ENCODE measurements at places on chromosomes 2 and 18.

DNA sequence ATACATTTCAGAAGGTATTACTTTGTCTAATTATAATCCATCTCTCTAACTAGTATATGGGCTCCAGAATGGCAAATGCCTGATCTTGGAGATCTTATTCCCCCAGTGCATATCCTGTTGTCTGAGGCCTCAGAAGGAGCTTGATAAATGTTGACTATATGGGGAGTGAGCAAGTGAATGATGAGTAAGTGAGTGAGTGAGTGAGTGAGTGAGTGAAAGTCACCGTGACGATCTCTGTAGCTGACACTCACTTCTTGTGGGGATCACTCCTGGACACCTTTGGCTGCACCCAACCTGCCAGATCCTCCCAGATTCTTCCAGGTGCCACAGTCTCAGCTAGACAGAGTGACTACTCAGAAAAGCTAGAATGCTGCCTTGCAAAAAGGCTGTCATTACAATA lies 2.8 kb downstream of the XDH start:
- DNase-seq: no peak

- DNase-seq: no peak
These were observed 2.9 kb upstream of the INSIG2 start for GRCh38 chr2:118085173-118086023.

- no peak for DNase-seq
These were observed 1303.3 kb downstream of the SUCLG1 start for GRCh38 chr2:83155826-83156225.

GRCh38 chr2:74824679-74825078 lies 9.2 kb upstream of the HK2 start:
- DNase-seq: no peak

DNA sequence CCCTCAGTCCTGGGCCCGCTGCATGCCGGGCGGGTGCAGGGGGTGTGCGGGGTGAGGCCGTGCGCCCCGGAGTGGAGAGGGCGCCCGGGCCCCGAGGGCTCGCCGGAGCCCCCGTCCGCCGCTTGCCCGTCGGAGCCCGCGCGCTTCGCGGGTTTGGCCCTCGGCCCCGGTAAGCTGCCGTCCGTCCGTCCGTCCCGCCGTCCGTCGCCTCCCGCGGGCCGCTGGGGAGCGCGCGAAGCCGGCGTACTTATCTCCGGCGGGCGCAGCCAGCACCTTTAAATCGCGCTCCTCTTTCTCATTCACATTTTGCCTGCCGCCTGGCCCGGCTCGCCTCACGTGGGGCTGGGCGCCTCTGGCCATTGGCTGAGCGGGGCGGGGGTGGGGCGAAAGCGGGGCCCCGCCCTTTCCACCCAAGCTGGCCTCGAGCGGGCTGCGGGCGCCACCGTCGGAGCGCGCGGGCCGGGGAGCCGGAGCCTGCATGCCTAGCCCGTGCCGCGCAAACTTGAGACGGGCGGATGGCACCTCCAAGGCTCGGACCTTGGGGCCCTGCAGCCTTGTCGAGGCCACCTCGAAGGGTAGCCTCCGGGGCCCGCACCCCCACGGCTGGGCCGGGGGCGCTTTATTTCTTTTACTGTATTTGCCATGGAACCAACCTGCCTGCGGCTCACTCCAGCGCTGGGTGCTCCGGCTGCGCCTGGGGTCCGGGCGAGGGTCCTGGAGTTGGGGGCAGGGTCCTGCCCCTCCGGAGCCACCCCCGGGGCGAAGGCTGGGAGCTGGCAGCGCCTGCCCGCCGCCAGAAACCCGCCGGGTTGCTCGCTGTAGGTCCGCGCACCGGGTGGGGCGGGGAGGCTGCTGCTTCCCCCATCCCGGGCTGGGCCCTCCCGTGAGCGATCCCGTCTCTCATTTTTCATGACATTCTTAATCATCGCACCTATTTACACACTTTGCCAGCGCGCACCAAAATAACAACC lies at the start of gene GBX2:
TSS of gene GBX2 (minus strand) at position 277 of the 971 bp plus-strand sequence. CDS start 415 bp downstream, outside the sequence.
- no peak for DNase-seq

GRCh38 chr2:225400060-225400511 lies 576 bp downstream of the NYAP2 start:
- peak; percentile 14 for DNase-seq

- no peak for DNase-seq
These were observed 4.8 kb downstream of the UXS1 start for GRCh38 chr2:106189325-106189724.

DNA sequence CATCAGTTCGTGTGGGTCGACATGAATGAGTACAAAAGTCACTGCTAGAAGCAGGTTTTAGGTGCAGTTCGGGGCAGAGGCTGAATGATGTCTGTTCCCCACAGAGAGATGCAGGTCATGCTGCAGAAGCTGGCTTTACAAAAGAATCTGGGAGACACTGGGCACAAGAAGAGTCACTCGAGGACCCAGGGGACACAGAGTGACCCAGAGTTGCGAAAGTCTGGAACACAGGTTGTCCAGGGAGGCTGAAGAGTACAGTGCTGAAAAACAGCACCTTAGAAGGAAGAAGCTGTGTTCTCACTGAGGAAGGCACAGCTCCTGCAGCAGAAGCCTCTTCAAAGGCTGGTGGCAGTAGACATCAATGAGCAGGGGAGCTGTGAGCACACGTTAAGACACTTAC lies 14.8 kb downstream of the CACNB4 start:
- no peak for DNase-seq

DNA sequence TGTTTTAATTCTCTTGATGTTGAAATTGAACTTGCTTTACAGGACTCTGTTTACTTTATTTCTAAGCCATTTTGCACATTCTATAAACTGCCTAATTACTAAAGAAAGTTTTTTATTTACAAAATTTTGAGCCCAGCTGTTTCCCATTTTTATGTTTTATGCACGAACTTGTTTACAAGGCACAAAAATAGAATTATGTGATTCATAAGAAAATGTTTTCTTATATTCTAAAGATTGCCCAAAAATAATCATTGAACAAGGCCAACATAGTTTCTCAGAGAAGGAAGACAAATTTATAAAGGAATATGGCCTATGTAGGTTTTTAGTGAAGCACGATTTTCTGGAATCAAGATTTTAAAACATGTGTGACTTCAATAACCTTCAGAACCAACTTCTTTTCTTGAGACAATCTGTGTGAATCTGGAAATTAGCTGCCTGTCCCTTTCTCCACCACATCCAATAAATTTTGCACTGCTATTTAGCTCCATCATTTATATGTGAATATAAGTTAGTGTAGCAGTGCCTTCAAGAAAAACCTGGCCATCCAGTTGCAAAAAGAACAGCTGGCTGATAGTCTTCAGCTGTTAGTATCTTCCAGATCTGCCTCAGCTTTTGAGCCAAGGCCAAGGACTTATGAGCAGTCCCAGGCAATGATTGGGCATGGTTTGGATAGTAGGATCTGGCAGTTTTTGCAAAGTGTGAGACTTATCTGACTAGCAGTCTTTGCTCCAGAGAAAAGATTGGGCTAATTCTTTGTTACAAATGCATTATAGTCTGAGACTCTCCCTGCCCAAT lies 253.2 kb upstream of the COL3A1 start:
- DNase-seq: no peak

GRCh38 chr2:99748344-99748743 lies 258.5 kb upstream of the REV1 start:
- DNase-seq: no peak

DNA sequence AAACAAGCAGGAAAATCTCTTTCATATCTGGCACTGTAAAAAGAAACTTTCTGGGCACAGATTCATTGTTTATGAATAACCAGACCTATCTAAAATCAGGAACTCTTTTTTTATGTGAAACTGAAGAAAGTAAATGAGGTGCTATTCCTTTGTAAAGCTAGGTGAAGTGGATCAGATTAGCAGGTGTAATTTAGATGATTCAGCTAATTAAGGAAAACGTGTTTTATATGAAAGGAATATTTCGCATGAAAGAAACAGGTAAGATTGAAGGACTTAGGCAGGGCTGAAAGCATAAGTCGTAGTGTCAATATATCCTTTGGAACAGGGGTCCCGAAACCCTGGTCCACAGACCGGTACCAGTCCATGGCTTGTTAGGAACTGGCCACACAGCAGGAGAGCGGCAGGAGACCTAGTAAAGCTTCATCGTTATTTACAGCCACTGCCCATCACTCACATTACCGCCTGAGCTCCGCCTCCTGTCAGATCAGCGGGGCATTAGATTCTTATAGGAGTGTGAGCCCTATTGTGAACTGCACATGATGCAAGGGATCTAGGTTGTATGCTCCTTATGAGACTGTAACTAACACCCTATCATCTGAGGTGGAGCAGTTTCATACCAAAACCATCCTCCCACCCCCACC lies 20.3 kb upstream of the XIRP2 start:
- no peak for DNase-seq

DNA sequence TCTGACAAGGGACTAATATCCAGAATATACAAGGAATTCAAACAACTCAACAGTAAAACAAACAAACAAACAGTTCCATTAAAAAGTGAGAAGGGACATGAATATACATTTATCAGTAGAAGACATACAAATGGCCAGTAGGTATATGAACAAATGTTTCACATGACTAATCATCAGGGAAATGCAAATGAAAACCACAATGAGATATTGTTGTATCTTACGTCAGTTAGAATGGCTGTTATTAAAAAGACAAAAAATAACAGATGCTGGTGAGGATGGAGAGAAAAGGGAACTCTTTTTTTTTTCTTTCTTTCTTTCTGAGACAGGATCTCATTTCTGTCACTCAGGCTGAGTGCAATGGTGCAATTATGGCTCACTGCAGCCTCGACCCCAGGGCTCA lies 175.5 kb downstream of the CAMKMT start:
- no peak for DNase-seq

DNA sequence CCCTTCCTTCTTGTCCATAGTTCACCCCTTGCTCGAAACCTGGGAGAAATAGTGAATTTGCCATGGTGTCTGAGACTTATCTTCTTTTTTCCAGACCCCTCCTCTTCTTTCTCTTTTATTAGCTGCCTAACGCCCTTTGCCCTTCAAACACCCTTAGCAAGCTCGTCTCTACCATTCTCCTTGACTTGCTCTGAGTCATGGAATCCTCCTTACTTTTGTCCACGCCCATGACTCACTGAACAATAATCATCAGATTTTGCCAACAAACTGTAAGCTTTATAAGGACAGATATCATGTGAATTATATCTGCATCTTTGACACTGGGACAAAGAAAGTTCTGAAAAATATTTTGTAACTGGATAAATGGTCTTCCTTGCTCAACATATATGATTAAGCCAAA lies 67.1 kb upstream of the CNTNAP5 start:
- no peak for DNase-seq

DNA sequence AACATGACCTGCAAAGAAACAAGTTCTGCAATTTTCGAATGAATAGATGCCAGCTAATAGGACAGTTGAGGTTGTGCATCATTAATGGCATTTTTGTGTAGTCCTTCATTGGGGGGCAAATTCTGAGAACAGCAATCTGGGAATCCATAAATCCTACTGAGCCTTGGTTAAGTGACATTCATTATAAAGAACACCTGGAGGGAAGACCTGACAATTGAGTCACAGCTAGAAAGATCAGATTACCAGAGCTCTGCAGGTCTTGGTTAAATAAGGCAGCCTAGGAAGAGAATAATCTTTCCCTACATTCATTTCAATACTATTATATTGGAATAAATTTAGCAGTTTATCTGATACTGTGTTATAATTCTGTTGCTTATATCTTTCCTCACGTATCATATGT lies 14.3 kb downstream of the KCNH7 start:
- no peak for DNase-seq

- DNase-seq: no peak
These were observed 193.1 kb upstream of the UBE2E3 start for GRCh38 chr2:180787330-180787729.

- no peak for DNase-seq
These were observed 71.7 kb downstream of the DNMT3A start for GRCh38 chr2:25270061-25270460.

- DNase-seq: no peak
These were observed 232.8 kb downstream of the DYM start for GRCh38 chr18:49227441-49228165.

- DNase-seq: no peak
These were observed 80.2 kb upstream of the SKOR2 start for GRCh38 chr18:47331641-47332040.

DNA sequence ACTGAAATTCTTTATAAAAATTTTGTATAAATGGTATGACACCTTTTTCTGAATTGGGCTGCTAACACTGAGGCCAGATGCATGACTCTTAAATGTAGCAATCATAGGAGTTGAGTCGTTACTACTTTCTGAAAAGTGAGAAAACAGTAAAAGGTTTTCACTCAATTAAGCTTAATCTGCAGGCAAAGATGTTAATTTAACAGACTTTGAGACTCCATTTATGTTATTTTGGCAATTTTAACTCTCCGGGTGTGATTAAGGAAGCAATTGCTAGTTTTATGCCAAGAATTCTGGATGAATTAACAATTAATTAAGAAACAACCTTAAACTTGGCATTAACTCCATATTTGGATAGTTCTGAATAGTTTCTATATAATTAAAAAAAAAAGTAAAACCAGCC lies 104.3 kb downstream of the AGPS start:
- DNase-seq: no peak

DNA sequence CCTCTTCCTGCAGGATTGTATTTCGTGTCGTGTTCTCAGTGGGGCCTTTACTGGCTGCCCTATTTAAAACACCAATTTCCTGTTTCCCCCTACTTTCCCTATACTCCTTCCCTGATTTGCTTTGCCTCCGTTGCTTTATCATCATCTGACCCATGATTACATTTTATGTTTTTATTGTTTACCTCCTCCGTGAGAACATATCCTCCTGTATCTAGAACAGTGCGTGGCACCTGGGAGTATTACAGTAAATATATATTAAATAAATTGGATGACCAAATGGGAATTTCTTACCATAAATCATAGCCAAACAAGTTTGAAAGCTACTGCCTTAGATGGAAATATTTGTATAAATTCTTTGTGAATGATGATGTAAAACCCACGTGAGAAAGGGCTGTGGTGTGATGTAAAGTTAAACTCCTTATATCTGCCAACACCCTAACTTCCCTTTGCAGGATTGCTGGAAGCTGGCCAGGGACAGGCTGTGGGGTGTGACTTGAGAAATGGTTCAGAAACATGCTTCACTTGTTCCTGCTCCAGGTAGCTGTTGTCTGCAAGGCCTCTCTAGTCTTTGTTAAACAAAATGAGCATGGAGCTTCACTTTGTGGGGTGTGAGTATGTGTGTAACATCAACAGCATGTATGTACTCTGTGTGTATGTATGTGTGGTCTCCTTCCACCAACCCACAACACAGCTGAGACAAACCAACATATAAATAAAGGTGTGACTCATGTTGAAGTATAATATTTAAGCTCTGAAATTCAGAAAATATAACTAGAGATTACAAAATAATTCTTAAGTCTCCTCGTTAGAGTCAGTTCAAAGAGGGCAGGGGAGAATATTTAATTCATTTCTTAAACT lies 40.3 kb downstream of the LHCGR start:
- DNase-seq: no peak

DNA sequence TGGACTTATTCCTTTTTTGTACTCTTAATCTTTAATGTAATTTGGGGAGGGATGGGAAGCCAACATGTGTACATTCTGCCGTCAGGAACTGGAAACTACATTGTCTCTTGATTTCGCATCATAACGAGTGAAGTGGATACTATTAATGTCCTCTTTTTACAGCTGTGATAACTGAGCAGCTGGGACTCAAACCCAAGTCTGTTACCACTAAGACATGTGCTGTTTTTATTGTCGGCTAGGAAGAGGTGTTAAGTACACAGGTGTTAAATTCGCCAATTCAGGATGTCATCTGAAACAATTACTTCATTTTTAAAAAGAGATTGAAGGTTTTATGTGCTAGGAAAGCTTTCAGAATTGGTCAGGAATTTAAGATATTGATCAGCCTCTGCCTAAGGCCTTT lies 6.9 kb downstream of the GMCL1 start:
- no peak for DNase-seq
